SHP77 treated with DMSO at 0.1 percent for 48 hours (cell line): ENCODE measurements at places on chromosomes 12 and 14.

DNA sequence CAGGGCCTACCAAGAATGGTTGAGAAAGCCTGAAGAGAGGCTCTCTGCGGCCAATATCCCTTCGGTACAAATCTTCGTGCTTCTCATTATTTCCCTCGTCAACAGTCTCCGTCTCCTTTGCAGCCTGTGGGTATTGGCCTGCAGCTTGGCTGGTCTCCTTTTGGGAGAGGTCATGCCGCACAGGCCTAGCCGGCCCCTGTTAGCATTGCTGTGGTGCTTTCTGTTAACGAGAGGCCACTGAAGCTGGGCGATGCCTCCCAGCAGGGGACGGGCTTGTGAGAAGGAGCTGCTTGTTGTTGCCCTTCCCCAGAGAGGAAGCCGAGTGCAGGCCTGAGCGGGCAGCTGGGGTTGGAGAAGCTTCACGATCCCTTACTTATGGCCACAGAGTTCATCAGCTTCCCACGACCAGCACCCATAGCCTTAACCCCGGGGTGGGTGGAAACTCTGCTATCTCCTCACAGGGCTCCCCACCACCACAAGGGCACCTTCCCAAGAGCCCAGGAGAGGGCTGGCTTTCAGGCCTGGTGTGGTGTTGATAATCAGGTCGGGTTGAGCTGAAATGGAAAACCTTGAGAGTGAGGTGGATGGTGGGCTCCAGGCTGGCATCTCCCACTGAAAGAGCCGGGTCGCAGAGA is 228.6 kb downstream of the ZFP36L1 start:
- no peak for DNase-seq

DNA sequence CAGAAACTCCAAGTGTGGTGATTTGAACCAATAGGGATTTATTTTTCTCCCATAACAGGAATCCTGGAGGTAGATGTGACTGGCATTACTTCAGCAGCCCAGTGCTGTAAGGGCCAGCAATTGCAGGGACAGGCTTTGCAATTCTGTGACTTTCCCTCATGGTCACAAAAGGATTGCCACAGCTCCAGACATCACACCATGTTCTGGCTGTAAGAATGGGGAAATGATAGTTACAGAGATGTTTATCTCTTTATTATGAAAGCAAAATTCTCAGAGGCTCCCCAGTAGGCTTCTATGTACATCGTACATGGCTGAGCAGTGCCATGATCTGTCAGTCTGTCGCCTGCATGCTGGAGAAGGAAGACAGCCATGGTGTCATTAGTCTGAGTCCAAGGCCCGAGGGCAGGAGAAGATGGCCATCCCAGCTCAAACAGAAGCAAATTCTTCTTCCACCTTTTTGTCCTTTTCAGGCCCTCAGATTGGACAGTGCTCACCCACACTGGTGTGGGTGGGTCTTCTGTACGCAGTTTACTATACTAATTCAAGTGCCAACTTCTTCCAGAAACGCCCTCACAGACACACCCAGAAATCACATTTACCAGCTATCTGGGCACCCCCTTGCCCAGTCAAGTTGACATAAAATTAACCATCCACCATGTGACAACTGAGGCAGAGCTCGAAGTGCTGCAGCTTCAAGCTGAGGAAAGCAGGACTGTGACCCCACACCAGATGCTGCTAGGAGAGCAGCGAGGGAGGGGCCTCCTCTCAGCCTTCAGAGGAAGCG is 17.2 kb downstream of the ZBTB42 start:
- no peak for DNase-seq

GRCh38 chr12:107353312-107353711 is 260.0 kb upstream of the CRY1 start:
- no peak for DNase-seq

GRCh38 chr12:104677441-104678089 is 220.8 kb downstream of the CHST11 start:
- no peak for DNase-seq

- DNase-seq = no peak
These were observed 59.1 kb downstream of the RASSF3 start for GRCh38 chr12:64669270-64669842.
